Cerebellar nuclear complex (tissue), 1 donor: ENCODE measurements at places on chromosomes 6 and 20.

GRCh38 chr20:41068806-41069205, 40.2 kb downstream of the TOP1 start:
- no peak for DNase-seq

DNA sequence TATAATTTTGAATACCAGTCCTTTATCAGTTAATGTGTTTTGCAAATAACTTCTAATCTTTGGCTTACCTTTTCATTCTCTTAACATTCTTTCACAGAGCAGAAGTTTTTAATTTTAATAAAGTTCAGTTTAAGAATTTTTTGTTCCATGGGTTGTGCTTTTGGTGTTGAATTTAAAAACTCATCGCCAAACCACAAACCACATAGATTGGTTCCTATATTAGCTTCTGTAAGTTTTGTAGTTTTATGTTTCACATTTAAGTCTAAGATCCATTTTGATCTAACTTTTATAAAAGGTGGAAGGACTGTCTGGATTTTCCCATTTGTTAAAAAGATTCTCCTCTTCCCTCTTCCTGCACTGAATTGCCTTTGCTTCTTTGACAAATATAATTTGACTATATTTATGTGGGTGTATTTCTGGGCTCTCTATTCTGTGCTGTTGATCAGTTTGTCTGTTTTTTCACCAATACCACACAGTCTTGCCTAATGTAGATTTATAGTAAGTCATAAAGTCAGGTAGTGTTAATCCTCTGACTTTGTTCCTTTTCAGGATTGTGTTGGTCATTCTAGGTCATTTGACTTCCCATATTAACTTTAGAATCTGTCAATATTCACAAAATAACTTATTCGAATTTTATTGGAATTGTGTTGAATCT, 17.5 kb upstream of the SDCBP2 start:
- DNase-seq = no peak

- DNase-seq = no peak
Observed at GRCh38 chr6:121188356-121188755, 145.9 kb downstream of the TBC1D32 start.

DNA sequence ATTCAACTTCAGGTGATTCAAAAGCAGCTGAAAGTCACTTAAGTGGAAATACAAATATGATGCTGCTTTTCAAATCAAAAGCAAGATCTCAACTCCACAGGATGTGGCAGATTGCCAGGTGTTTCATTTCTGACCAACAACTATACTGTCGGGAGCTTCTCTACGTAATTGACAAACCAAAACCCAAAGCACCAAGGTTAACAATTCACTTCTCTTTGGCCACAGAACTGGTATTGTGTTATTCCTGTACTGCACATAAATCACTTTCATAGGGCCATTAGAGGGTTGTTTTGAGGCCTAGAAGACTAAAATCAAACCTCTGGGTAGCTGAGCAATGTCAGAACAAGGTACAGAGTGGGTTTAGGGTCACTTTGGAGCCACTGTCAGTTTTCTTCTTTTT, 169.7 kb downstream of the HAO1 start:
- no peak for DNase-seq

- no peak for DNase-seq
Observed at GRCh38 chr6:4294636-4295035, 159.3 kb upstream of the ECI2 start.

- no peak for DNase-seq
Observed at GRCh38 chr20:45016089-45016671, 49.9 kb downstream of the STK4 start.

- no peak for DNase-seq
Observed at GRCh38 chr6:143441680-143442545, 8.6 kb downstream of the ADAT2 start.

GRCh38 chr20:45253261-45253660, 1.1 kb downstream of the SLPI start:
- DNase-seq = no peak

GRCh38 chr20:54133434-54134427, 40.1 kb downstream of the CYP24A1 start:
- DNase-seq = no peak

DNA sequence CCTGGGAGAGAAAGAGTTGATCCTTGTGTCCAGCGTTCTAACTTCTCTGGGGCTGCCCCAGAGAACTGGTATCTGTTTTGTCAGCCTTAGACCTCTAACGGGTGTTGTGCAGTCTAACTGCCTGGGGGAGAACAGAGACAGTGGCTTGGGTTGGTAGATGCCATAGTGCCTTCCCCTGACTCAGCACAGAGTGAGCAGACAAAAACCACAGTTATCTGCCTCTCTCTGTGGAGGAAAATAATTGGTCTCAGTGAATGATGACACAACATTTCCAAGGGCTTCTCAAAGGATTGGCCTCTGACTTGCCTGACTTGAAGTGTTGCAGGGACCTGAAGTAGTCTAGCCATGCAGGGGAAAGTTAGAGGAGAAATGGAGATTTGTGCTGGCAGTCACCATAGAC, 226.2 kb upstream of the MAN1A1 start:
- DNase-seq = no peak

GRCh38 chr20:48684501-48685041, 143.2 kb downstream of the PREX1 start:
- DNase-seq = no peak

DNA sequence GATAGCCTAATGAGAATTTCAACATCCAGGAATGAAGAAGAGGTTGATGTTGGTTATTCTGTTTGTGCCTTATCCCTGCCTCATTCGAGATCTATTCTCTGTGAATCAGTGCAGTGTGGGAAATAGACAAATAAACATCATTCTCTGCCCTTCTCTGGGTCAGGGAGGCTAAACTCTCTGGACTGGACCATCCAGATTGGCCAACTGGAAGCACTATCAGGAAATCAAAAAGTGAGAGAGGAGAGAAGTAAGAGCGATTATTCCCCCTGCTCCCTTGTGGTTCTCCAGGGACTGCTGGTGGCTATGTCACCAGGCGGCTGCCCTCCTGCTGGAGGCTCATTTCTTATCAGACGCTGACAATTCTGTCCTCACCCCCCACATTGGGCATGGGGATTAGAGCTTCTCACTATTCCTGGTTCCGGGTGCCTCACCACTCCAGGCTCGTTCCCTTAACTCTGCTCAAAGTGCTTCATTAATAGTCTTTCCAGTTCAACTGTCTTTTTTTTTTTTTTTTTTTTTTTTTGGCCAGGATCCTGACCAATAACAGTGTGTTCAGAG, 201.7 kb upstream of the RREB1 start:
- DNase-seq = no peak

DNA sequence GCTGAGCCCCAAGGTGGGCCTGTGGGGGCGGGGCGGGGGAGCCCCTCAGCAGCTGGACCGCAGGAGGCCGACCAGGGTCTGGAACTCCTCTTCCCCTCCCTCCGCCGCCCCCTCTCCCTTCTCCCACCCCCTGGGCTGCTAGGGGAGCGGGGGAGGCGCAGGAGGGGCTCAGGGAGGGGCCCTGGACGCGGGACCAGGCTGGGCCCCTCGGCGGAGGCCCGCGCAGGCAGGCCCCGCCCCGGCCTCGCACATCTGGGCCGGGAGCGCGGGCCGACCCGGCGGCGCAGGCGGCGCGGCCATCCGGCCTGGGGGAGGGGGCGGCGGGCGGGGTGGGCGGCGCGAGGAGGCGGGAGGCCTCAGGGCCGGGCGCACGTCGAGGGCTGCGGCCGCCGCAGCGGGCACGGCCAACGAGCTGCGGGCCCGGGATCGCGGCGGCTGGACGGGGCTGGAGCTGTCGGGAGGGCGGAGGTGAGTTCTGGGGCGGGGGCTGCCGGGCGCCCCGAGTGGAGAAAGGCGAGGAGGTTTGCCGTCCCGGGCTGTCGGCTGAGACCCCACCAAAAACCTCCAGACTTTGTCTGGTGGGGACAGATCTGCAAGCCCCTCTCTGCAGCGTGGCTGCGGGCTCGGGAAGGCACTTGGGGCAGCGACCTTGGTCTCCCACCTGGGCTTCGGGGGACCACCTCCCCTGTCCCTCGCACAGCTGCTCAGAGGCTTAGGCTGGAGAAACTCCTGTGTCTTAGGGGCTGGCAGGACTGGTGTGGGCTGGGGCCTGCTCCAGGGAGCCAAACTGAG, at the start of gene HSPA12B:
Gene HSPA12B, plus strand, starts transcription at position 359 of the 792 bp plus-strand sequence. CDS start 5,990 bp downstream, outside the sequence.
- no peak for DNase-seq

GRCh38 chr6:125099211-125100073, 54.1 kb upstream of the TPD52L1 start:
- no peak for DNase-seq

DNA sequence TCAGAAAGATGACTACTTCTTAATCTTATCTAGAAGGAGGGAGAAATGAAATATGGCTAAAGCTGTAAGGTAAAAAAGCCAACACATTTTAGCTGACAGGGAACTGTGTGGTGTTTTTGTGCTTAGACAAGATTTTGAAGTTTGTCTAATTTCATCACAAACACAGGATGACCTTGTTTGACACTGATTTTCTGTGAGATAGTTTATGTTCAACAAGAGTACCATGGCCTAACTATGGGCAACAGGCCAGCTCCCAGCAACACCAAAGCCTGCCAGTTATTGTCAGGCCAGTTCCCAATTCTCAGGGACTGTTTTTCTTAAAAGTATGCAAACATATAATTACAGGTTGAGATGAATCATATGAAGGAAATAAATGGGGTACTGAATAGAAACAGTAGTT, 5.5 kb upstream of the ABCF1 start:
- DNase-seq = no peak

DNA sequence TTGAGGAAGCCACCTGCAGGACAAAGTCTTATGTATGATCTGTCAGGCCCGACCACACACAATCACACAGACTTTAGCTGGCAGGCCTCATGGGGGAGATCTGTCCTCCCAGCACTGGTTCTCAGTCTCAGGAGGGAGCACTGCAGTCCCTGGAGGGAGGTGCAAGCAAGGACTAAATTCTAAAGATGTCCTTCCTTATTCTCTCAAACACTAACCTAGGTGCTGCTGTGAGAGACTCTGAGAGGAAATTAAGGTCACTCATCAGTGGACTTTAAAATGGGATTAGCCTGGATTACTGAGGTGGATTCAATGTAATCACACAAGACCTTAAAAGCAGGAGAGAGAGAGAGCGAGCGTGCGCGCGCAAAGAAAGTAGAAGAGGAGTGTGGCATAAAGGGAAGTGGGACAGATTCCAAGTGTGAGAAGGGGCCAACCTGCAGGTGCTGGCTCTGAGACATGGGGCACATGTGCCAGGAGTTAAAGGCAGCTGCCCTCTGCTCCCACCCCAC, 14.3 kb downstream of the GLO1 start:
- DNase-seq = no peak

GRCh38 chr6:12001706-12002435, 10.2 kb upstream of the HIVEP1 start:
- DNase-seq = no peak

GRCh38 chr20:51768759-51769517, 748 bp upstream of the ATP9A start:
- DNase-seq = no peak

DNA sequence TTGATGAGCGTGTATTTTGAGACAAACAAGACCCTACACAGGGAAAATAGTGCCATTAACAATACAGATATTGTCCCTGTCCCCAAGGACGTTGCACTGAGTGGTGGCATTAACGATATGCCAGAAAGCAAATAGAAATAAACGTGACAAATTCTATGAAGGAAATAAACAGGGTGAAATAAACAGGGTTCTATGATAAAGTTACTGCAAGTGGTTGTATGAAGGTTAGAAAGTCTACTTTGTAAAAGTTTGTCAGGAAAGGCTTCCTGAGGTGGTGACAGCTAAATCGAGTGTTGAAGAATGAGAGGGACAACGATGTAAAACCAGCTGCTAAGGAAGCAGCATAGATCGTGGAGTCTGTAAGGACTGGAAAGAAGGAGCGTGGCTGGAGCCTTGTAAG, 380.2 kb downstream of the LAMA2 start:
- DNase-seq = no peak
